GM23338 (cell line): ENCODE measurements at places on chromosomes 2 and 18.

GRCh38 chr2:241204010-241204384 is 15.5 kb downstream of the ANO7 start:
- no peak for DNase-seq

DNA sequence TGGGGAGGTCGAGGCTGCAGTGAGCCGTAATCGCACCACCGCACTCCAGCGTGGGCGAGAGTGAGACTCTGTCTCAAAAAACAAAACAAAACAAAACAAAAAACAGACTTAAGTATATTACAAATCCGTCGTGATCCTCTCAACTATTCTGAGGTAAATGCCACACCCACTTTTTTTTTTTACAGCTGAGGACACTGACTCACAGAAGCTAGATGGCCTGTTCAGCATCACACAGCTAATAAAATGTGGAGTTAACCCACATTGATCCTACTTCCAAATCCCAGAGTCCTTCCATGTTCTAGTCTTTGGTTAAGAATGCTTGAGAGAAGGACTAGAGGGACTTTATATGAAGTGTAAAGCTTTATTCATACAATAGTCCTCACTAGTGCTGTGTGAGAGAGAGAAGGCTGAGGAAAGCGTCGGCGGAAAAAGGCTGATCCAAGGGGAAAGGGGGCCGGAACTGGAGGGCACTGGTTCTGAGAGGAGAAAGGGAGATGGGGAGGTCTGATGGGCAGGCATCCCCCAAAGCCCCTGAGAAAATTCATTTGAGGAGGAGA is 627 bp downstream of the RNF25 start:
- DNase-seq = peak; percentile 14

DNA sequence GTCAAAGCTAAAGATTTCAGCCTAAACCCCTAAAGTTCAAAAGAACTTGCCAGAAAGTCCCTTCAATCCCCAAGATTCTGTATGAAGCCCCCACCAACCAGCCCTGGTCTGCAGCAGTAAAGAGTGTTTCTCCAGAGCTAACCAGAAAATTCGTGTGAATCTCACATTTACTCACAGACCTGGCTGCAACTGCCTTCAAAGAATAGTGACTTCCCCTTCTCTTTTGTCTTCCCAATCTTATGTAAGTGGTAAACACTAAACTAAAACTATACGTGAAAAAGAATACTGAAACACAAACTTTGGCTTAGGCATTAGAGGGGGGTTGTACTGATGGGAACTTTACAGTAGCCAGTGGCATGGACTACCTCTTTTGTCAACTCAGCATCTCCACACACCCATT is 50.6 kb upstream of the SETBP1 start:
- no peak for DNase-seq

GRCh38 chr2:240296476-240297255 is 138.8 kb upstream of the GPC1 start:
- no peak for DNase-seq

DNA sequence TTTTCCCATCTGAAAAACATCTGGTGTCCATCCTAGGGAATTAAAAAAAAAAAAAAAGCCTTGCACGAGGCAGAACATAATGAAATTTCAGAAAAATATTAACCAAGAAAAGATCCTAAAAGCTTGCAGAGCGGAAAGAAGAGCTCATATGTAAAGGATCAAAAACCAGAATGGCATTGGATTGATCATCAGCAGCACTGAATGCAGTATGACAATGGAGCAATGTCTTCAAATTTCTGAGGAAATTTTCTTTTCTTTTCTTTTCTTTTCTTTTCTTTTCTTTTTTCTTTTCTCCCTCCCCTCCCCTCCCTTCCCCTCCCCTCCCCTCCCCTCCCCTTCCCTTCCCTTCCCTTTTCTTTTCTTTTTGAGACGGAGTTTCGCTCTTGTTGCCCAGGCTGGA is 21.3 kb upstream of the FAM117B start:
- no peak for DNase-seq
